NCI-H2081 treated with DMSO at 0.1 percent for 48 hours (cell line): ENCODE measurements at places on chromosomes 12 and 14.

- DNase-seq, result no peak
Measured at GRCh38 chr12:47612953-47613352, 92.9 kb downstream of the RPAP3 start.

- no peak for DNase-seq
Measured at GRCh38 chr12:132717531-132718387, 7.1 kb downstream of the PGAM5 start.

- no peak for DNase-seq
Measured at GRCh38 chr12:97194546-97194945, 268.1 kb upstream of the RMST start.

GRCh38 chr12:27081668-27082111, 688 bp downstream of the C12orf71 start:
- no peak for DNase-seq

GRCh38 chr14:91374287-91374878, 43.2 kb downstream of the CCDC88C start:
- no peak for DNase-seq

GRCh38 chr12:53820514-53821306, 68.9 kb upstream of the CISTR start:
- DNase-seq, result no peak

DNA sequence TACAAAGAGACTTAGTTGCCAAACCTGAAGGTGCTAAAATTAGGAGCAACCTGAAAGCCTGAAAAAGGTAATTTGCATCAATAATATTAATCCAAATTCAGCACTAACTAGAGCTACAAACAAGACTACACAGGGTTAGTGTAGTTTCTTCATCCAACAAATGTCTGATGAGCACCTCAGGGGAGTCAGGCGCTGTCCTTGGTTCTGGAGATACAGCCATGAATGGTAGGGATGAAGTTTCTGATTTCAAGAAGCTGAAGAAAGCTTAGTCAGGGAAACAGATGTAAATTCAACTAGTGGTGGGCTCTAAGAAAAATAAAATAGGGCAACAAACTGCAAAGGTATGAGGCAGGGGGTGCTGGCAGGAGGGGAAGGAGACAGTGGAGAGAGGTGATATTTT, 266.3 kb downstream of the GLT1D1 start:
- no peak for DNase-seq

- DNase-seq, result no peak
Measured at GRCh38 chr12:3179731-3180130, 102.6 kb downstream of the TSPAN9 start.

- DNase-seq, result no peak
Measured at GRCh38 chr14:73696466-73697400, 17.5 kb downstream of the PNMA1 start.

DNA sequence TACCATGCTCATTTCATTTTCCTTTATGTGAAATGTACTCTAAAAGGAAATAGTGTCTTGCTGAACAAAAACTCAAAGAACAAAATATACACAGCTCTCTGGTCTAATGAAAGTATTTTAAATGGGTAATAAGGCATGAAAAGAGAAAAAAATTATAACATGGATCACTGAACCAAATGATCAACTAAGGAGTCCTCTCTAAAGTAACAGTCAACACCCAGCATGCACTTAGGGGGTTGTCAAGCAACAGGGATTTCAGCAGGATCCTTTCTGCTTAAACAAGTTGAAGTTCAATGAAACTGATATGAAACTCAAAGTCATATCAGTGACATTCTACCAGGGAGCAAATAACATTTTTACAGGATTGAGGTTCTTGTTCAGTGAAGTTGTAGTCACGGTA, 398.8 kb downstream of the SEC23A start:
- no peak for DNase-seq

DNA sequence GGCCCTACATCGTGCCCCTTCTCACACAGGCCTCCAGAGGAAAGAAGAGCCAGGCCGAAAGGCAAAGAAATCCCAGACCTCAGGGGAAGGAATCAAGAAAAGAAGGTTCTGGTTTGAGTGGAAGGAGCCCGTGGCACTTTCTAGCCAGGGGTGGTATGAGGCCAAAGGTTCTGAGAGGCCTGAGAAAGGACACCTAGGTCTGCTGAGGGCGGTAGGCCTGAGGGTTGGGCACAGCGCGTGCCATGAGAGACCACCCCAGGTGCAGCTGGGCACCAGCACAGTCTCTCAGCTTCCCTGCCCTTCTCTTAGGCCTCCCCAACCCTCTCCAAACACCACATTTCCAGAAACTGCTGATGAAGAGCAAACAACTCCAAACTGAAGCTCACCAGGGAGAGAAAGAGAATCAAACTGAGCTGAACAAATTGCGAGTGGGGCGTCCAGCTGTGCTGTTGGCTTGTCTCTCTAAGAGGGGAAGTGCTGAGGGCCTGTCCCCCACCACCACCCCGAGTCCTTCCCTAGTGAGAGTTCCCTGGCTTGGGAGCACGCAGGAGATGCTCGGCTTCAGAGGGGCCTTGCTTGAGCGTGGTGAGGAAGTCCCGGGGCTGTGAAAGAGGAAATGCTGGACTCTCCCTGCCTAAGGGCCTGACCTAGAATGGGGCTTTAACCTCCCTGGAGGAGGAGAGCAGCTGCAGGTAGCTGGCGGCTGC, 184.8 kb downstream of the ZFP36L1 start:
- DNase-seq, result no peak

DNA sequence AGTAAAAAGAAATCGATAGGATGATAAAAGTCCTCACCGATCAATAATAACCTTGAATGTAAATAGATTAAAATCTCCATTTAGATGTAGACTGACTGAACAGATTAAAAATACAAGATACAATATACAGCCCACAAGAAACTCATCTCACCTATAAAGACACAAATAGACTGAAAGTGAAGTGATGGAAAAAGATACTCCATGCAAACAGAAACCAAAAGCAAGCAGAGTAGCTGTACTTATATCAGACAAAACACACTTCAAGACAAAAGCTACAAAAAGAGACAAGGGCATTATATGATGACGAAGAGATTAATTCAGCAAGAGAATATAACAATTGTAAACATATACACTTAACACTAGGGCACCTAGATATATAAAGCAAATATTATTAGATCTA, 444.8 kb downstream of the RGS6 start:
- no peak for DNase-seq

GRCh38 chr12:27024291-27024690, 1.9 kb downstream of the MED21 start:
- no peak for DNase-seq

GRCh38 chr12:93381161-93381975, 3.6 kb downstream of the NUDT4 start:
- DNase-seq, result no peak

- no peak for DNase-seq
Measured at GRCh38 chr14:61620130-61620946, 75.0 kb upstream of the HIF1A start.

GRCh38 chr12:5003025-5003666, 40.5 kb upstream of the KCNA5 start:
- DNase-seq, result peak; percentile 51

- no peak for DNase-seq
Measured at GRCh38 chr14:106528717-106529116, 1002.3 kb downstream of the TMEM121 start.

DNA sequence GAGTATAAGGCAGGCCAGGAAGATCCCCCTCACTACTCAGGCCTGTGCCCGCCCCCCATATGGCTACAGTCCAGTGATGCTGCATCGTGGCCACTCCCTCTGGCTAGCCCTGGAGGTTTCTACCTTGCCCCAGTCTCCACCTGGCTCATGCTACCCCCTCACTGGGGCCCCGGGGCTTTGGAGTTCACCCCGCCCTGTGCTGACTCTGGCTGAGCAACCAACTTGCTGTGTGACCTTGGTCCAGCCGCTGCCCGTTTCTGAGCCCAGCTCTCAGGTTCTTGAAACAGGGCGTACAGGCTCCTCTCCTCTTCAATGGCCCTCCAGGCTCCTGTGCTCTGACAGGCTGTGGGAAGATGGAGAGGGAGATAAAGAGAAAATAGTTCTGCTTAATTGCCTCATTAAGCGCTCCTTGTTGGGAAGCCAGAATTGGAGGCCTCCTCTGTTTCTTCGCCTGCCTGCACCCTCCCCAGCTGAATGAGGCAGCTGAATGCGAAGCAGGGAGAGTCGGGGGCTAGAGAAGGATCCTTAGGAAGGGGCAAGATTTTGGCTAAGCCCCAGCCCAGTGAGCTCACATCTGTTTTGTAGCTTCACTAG, 138.2 kb upstream of the NCOR2 start:
- no peak for DNase-seq
